ENCODE measurements at places on chromosomes 16 and 17.

- DNase-seq, result no peak
These were observed 2.9 kb upstream of the SCIMP start for GRCh38 chr17:5237541-5238016.

- no peak for DNase-seq
These were observed 13.1 kb upstream of the PRR35 start for GRCh38 chr16:546909-547770.

DNA sequence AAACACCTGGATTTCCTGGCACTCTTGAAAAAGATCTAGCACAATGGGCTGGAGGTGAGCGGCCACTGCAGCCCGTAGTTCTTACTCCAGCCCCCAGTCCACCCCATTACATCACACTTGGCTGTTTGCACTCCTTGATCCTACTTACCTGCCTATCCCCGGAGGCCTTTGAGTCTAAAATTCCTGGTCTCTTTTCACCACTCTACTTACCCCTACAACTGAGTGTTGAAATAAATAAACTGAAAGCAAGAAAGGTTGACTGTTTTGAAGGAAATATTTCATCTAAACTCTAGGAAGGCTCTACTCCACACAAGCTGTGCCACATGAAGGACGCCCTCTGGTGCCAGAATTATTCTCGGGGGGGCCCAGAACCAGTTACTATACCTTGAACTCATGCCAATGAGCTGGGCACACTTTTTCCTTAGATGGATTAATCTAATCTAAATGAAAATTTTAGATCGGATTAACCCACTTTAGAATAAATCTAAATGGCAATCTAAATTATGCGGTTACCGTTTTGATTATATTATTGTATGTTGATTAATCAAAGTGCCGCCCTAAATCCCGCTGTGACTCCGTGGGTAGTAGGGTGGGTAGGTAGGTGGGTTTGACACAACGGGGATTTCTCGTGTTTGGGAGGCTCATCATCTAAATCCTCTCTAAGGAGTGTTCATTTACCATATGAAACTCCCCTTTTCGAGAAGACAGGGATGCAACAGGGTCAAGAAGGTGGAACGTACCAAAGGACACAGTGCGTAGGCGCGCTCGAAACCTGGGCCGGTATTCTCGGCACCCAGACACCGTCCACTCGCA, 651 bp upstream of the EIF1 start:
- peak; percentile 62 for DNase-seq

GRCh38 chr17:75288770-75289114, 491 bp downstream of the SLC25A19 start:
- DNase-seq, result peak; percentile 56

- DNase-seq, result no peak
These were observed 78.5 kb downstream of the SPECC1 start for GRCh38 chr17:20087538-20088250.

- no peak for DNase-seq
These were observed 12.0 kb downstream of the CDK12 start for GRCh38 chr17:39473310-39473709.

GRCh38 chr16:81280393-81280792, 34.4 kb upstream of the GAN start:
- no peak for DNase-seq

DNA sequence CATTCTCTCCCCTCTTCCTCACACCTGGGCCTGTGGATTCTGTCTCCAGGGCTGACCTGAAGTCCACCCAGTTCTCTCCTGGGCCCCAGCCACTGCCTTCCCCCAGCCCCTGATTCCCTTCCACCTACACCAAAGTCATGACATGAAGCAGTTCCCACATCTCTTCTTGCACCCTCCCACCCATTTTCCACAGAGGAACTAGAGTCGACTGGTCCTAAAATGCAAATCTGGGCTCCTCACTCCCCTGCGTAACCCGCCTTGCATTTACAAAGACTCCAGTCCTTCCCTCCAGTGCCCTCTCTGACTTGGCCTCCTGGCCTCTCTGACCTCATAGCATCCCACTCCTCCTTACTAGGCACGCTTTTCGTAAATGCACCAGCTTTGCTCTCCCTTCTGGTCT, 14.8 kb downstream of the COX6A2 start:
- no peak for DNase-seq

DNA sequence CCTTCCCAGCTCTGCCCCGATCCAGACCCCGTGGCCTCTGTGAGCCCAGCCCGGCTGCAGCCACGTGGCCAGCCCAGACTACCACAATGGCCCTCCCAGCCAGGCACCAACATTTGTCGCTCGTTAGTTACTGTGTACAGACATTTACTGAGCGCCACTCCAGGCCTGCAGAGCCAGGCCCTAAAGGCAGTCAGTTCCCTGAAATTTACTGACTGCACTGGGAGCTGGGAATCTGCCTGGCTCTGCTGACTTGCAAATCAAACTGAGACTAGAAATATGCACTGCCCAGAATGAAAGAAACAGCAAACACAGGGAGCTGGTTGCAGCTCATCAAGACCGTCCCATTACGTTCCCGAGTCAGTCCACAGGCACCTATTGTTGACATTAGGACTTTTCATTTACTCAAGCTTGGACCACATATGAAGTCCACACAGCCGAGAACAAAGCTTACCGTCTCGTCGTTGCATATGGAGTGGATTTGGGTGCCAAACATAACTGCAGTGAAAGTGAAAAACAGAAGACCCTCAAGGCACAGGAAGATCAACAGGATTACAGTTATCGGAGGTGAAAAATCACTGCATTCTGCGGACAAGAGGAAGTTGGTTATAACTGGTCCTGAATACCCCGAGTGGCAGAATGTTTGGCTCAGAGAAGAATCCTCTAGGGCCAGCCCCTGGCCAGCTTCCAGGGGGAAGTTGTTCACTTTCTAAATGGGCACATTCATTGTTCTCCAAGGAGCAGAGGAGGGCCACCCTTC, 34.5 kb downstream of the ZDHHC7 start:
- DNase-seq, result no peak

DNA sequence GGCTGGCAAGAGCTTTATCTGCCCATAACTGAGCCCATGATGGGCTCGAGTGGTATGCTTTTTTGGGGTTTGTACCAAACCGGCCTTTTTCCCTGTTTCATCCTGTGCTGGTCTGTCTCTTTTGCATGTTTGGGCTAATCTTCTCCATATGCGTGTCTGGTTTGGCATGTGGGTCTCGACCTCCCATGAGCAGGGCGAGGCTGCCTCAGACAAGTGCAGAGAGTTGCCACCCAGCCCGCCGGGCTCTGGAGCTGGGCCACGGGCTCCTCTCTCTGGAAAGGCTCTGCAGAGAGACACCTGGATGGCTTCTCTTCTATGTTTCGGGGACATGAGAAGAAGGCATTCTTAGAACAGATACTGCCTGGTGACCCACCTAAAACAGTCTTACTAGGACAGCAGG, 67.8 kb upstream of the TBX2 start:
- DNase-seq, result no peak

GRCh38 chr17:16379654-16380053, 1.2 kb upstream of the UBB start:
- DNase-seq, result no peak

Measured in NCI-H2081 treated with DMSO at 0.1 percent for 48 hours (cell line).